Keratinocyte (primary cell): ENCODE measurements at places on chromosomes 6 and 20. TPM values are rescaled to one million over a fixed set of nuclear protein-coding genes. Genes with fewer than 3 reads are reported as not detected.
A peak's percentile ranks its signal among the peaks of the same experiment; 100 is the strongest.

DNA sequence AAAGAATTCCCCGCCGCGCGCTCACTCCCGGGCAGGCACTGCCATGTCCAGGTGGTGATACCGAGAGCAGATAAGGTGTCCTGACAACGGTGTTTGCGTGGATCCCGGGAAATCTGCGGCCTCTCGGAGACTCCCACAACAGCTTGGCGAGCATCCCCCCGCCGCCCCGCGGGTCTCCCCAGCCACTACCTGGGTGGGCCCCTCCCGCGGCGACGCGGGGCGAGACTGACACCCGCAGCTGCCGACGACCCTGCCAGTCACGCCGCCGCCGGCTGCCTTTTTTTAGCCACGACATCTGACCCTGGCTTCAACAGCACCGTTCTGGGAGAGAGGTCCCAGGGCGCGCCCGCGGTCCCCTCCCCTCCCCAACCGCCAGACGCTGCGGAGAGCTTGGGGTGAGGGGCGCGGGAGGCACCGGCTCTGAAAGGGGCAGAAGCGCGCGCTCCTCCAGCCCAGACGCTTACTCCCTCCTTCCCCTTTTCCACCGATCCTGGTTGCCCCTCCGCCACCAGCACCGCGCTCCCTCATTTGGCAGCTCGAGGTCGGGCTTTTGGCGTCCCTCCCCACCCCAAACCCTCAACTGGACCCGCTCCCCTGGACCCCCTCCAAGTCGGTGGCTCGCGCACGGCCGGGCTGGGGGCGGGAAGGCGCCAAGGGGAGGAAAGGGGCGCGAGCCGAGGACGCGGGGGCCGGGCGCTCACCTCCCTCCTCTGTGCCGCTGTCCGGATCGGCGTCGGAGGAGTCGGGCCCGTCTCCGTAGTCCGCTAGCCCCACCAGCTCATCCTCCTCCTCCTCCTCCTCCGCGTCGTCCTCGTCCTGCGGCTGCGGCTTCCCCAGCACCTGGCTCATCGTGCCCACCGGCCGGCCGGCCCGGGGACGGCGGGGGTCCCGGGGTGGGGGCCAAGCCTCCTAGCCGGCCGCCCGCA, 665 bp downstream of the RRAGD start:
- no peaks in the 10 kb centered on the region for H3K4me1 ChIP-seq
- peak overlapping the region; percentile 40 for H3K4me3 ChIP-seq
- H3K27me3 ChIP-seq = peaks cover 66% of the 10 kb centered on the region
- no peak overlapping the region for H3K27ac ChIP-seq
- H3K36me3 ChIP-seq = no peaks in the 10 kb centered on the region

DNA sequence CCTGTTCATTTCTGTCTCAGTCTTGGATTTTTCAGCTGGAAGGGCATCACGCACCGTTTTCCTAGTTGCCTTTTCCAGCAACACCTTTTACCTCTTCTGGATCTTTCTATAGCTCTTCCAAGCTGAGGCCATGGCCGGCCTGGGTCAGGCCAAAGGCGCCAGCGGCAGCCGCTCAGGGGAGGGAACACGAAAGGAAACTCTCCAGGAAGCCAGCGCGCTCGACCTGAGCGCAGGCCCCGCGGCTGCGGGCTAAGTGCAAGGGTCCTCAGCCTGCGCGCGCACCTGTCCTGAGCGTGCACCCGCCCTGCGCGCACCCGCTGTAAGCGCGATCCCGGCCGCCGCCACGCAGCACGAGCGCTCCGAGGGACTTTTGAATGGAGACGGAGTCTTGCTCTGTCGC, 43.8 kb upstream of the TMEM181 start:
- peaks cover 1% of the 10 kb centered on the region for H3K36me3 ChIP-seq
- no peak for DNase-seq
- no peaks in the 10 kb centered on the region for H3K27me3 ChIP-seq
- H3K27ac ChIP-seq = no peak overlapping the region

DNA sequence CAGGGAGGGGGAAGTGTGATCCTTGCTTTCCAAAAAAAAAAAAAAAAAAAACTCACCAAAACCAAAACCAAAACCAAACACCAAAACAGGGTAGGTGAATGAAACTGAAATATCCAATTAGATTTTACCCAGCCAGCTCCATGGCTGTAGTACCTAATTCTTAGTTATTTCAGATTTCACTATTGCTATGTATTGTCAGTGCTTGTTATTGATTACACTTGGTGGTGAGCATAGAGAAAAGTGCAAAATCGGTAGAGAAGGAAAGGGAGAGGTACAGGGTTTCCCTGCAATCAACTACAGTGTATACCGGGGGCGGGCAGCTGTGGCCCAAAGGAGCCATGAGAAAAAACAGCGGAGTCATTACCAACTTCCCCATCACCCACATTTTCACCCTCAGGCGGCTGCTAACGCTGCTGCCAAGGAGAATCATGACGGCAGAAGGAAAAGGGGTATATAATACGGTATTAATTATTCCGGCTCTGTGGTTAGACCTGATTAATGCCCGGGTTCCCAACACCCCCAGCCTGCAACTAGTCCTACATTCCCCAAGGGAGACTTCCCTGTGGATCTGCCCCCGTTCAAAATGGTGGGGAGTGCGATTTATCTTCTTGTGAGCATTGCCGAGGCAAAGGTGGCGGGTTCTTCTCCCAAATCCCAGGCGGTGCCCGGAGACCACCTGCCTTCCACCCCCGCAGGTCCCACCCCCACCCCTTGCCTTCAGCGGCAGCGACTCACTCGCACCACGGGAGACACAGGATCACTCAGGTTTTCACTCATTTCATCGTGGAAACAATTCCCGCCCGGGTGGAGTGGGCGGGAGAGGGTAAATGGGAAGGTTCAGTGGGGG, at the start of gene C6orf62:
Gene C6orf62 (minus strand): TSS at position 30 of the 847 bp plus-strand sequence. CDS start 486 bp downstream, outside the sequence.
- no peaks in the 10 kb centered on the region for H3K27me3 ChIP-seq
- peaks cover 9% of the 10 kb centered on the region for H3K36me3 ChIP-seq
- peak within 1 kb of the TSS; percentile 100 for H3K27ac ChIP-seq
- DNase-seq = no peak

Gene FABP7
- not detected in 3 replicates for polyA plus RNA-seq

DNA sequence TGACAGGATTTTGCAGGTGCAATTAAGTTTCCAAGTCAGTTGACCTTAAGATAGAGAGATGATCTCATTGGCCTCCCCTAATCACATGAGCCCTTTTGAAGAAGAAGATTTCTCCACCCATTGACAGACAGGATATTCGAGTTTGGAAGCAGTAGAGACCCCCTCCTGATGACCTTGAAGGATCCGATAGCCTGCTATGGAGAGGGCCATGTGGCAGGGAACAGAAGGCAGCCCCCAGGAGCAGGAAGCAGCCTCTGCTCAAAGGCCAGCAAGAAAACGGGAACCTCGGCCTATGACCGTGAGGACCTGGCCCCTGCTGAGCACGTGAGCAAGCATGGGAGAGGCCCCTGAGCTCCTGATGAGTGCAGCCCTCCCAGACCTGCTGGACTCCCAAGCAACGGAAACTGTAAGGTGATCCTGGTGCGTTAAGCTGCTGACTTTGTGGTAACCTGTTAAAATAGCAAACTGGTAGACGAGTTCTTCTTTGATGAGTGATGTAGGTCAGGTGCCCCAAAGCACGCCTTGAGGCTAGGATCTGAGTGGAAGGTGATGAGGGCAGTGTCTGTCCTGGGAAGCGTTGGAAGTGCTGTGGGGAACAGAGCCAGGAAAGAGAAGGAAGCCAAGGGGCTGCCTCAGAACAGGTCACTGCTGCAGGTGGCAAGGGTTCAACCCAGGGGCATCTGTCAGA, 18.5 kb upstream of the TUBB2A start:
- H3K27me3 ChIP-seq = no peaks in the 10 kb centered on the region
- H3K4me1 ChIP-seq = peaks cover 3% of the 10 kb centered on the region
- H3K27ac ChIP-seq = no peak overlapping the region
- no peaks in the 10 kb centered on the region for H3K36me3 ChIP-seq

Gene AIF1
- polyA plus RNA-seq = not detected in 3 replicates

GRCh38 chr6:80289727-80290126, 183.3 kb downstream of the BCKDHB start:
- no peak overlapping the region for H3K27ac ChIP-seq
- H3K27me3 ChIP-seq = no peaks in the 10 kb centered on the region
- DNase-seq = no peak

DNA sequence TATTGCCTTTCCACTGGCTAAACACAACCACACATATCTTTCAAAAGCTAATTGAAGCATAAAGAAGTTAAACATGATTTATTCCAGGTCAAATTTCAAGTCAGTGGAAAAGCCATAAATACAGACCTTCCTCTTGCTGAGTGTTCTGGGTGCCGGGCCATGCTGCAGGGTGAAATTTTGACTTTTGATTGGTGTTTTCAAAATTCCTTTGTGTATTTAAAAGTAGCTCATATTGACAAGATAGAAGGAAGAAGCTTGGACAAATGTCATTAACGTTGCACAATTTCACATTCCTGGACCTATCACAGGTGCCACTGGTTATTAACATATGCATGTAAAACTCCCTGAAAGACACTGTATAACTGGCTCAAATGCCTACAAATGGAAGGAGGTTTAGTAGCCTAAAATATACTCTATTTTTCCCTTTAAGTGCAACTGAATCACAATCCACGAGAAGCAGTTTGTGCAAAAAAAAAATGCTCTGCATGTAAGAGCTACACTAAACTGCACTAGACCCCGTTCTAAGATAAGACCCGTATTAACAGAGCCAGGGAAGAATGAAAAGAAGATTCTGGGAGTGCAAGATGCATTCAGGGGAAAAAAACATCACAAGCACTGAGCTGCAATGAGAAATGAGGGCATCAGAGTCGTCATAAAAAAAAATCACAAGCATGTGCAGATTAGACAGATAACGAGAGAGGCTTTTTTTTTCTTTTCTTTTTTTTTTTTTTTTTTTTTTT, 30.4 kb downstream of the ATXN1 start:
- no peaks in the 10 kb centered on the region for H3K36me3 ChIP-seq
- H3K4me1 ChIP-seq = peaks cover 11% of the 10 kb centered on the region
- H3K4me3 ChIP-seq = no peak overlapping the region
- no peak for DNase-seq

Gene ZSCAN12
- polyA plus RNA-seq = 2.5 to 4.0 TPM (median 2.7 TPM) in 3 replicates

- no peaks in the 10 kb centered on the region for H3K27me3 ChIP-seq
- no peak overlapping the region for H3K4me3 ChIP-seq
- no peaks in the 10 kb centered on the region for H3K36me3 ChIP-seq
- H3K4me1 ChIP-seq = peaks cover 3% of the 10 kb centered on the region
Measured at GRCh38 chr6:5894357-5894756, 112.4 kb downstream of the NRN1 start.

Gene RAB23
- polyA plus RNA-seq = 7.3 to 14.6 TPM (median 10.0 TPM) in 3 replicates

Gene CRISP2
- polyA plus RNA-seq = not detected in 3 replicates

Gene TMC2
- not detected in 3 replicates for polyA plus RNA-seq

Gene EPPIN
- not detected in 3 replicates for polyA plus RNA-seq

DNA sequence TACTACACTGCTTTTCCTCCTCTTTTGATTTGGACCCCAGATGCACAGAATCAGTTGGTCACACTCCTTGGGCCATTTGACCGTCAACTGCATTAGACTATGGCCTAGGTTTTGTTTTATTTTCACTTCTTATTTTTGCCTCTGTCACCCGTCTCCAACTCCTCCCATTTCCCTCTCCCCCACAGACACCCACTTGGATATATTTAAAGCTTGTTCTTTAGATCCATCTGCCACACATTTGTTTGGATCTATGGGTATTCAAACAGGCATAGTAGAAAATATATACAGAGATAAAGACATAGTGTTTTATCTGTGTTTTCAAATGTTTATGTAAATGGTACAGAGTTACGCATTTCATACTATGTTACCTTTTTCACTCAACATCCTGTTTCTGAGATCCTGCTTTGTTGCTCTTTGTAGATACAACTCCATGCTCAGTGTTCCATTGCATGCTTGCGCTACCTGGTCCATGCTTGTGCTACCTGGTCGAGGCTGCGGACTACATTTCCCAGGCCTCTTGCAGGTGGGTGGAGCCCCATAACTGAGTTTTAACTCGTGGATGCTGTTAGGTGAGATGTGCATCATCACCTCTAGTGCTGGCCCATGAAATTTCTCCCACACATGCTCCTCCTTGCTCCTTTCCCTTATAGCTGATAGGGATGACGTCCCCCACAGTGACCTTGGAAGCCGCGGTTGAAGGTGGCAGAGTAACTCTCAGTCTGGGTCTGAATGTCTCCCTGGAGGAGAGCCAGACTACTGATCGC, 11.5 kb upstream of the PREX1 start:
- H3K36me3 ChIP-seq = no peaks in the 10 kb centered on the region
- peaks cover 12% of the 10 kb centered on the region for H3K4me1 ChIP-seq
- DNase-seq = no peak

- DNase-seq = no peak
- H3K27ac ChIP-seq = no peak overlapping the region
- H3K27me3 ChIP-seq = no peaks in the 10 kb centered on the region
Measured at GRCh38 chr20:2919518-2920245, 46.4 kb downstream of the PTPRA start.

- no peak overlapping the region for H3K27ac ChIP-seq
- peaks cover 13% of the 10 kb centered on the region for H3K4me1 ChIP-seq
- DNase-seq = no peak
- H3K27me3 ChIP-seq = no peaks in the 10 kb centered on the region
- H3K4me3 ChIP-seq = no peak overlapping the region
- no peaks in the 10 kb centered on the region for H3K36me3 ChIP-seq
Measured at GRCh38 chr20:38982291-38982690, 20.1 kb downstream of the DHX35 start.

Gene TMEM244
- 0.12 TPM in 1 of 3 replicates, not detected in the others for polyA plus RNA-seq

Gene FAM110A
- 12.3 to 15.5 TPM (median 13.2 TPM) in 3 replicates for polyA plus RNA-seq

- no peak overlapping the region for H3K4me3 ChIP-seq
- no peak overlapping the region for H3K27ac ChIP-seq
- H3K27me3 ChIP-seq = no peaks in the 10 kb centered on the region
- DNase-seq = no peak
- H3K36me3 ChIP-seq = peaks cover 14% of the 10 kb centered on the region
Measured at GRCh38 chr6:36216559-36216958, 20.0 kb downstream of the BRPF3 start.
